ENCODE measurements at places on chromosomes 11 and 22.

DNA sequence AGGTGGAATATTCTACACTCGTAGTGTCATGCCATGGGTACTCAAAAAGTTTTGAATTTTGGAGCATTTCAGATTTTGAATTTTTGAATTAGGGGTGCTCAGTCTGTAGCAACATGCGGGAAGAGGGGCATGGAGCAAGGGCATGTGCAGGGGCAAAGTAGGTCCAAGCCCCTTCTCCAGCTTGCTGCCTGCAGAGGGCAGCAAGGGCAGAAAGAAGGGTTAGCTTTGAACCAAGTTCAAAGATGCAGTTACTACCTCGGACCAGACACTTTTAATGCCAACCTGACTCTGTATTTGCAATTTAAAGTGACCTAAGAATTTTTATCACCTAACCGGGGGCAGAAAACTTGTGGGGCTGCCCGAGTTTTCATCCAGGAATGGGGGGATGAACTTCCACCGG, 68.2 kb downstream of the CD82 start:
- DNase-seq, result no peak

DNA sequence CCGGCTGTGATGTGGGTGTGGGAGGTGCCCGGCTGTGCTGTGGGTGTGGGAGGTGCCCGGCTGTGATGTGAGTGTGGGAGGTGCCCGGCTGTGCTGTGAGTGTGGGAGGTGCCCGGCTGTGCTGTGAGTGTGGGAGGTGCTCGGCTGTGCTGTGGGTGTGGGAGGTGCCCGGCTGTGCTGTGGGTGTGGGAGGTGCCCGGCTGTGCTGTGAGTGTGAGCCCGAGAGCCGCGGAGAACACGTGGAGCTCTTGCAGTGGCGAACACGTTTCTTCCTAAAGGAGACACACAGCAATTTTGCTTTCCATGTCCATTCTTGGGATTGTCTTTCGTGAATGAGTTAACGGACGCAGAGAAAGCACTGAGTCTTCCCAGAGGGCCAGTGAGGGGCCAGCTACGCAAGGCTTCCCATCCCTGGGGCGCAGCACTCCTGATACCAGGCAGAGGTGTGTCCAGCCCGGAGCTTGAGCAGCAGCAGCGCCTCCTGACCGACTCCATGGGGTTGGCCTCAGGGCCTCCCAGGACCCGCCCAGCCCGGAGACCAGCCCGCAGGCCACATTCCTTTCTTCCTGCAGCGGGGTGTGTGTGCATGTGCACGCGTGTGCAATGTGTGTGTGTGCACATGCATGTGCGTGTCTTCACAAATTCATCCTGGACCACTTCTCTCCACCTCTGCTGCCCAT, 245.0 kb upstream of the B3GAT1 start:
- DNase-seq, result no peak

DNA sequence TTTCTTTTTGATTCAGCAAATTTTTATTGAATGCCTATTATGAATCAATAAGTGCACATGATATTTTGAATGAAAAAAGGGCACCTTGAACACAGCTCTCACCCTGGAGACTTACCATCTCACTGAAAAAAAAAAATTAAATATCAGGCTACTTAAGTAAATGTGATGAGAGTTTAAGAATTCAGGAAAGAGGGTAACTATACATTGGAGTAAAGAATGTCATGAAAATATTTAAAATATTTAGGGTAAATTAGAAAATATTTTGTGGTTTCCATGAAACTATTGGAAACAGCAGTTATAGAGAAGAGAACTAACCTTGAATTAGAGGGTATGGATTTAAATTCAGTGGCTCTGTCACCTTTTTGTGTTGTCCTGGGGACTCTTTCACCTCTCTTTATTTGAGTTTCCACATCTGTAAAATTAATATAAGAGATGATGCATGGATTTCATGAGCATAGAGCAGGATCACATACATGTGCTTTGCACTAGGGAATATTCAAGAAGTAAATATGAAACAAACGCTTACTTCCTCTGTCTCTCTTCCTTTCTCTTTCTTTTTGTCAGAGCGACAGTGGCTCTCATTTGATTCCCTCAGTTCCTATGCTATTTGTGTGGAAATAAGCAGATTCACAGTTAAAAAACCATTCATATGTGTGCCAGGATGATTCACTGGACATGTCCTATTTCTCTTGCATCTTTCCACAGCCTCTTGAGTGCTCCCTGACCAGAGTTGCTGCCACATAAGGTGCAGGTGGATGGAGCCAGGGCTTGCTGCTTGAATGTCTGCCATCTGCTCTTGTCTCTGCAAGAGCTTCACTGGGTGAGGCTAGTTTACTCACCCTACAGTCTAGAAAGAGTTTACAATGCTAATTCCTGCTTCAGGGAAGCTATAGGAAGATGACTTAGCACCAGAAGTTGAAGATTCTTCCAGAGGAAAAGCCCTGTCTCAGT, 533.1 kb downstream of the ETS1 start:
- no peak for DNase-seq

- no peak for DNase-seq
These were observed 44.4 kb downstream of the SVIP start for GRCh38 chr11:22785251-22785650.

- DNase-seq, result no peak
These were observed 138.1 kb downstream of the SLC1A2 start for GRCh38 chr11:35281169-35281688.

DNA sequence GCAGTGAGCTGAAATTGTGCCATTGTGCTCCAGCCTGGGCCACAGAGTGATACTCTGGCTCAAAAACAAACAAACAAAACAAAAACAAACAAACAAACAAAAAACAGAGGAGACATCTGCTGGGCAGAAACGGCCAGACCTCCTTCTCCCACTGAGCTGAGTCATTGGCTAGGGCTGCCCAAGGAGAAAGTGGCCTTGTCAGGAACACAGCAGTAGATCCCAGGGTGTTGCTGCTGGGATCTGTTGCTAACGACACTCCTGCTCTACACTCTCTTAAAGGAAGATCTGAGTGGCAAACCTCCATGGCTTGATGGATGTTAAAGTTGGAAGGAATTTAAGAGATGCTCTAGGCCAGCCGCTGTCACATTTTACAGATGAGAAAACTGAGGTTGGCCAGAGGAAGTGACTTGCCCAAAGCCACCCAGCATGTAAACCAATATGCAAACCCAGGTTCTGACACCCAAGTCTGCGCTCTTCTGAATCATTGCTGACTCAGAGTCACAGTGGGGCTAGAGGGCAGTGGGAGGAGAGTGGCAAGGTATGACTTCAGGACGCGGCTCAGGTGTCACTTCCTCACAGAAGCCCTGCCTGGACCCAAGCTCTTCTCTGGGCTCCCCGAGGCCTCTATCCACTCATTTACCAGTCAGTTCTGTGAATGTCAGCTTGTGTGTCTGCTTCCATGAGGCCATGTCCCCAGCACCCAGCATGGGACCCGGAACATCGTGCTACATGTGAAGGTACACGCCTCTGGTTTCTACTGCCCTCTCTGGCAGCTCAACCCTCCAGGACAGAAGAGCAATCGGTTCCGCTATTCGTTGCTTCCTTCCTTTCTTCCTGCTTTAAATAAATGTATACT, 11.3 kb upstream of the GDPD5 start:
- DNase-seq, result peak; percentile 88

DNA sequence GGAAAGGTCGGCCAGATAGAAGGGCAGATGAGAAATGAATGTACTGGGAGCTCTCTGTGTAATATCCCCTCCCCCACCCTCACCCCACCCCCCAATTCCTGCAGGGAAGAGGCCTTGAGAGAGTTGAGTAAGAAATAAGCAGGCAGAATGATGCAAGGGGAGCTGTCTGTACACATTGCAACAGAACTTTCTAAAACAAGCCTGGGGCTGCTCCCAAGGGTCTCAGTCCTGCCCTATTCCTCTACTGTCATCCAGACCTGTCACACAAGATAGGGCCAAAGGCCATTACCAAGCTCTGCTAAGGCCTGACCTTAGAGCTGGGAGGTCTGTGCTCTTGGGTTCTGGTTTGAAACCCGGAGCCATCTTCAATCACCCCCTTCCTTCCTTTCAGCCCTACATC, 5.7 kb upstream of the DGAT2 start:
- no peak for DNase-seq

- DNase-seq, result no peak
These were observed 783 bp upstream of the ANKRD54 start for GRCh38 chr22:37844904-37845329.

DNA sequence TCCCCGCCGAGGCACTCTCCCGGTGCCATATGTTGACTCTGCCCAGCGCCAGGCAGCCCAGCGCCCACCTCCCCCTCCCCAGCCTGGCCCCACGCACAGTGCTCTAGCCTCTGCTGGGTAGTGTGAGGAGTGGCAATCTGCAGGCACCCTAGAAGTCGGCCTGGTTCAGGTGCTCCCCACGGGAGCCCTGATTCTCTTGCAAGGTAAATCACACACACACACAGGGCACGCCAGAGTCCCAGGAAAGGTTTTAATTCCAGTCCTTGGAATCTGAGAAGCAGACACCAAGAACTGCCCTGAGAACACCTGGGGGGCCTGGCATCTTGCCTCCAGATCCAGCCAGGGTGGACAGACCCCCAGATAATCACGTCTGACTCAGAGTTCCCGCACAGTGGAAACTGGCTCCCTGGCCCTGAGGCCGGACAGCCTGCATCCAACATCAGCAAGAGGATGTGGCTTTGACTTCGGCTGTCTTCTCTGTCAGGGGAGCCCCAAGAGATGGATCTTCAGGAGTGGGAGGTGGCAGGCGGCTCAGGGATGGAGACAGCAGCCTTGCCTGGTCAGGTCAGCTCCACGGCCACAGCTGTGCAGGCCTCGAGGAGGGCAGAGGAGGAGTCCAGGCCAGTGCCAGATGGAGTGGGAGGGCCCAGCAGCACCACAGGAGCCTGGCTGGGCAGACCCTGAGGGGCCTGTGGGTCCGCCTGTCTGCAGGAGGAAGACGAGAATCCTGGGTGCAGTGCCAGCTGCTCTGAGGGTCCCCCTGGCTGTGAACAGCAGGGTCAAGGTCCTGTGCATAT, 1.1 kb upstream of the RIN1 start:
- DNase-seq, result no peak

GRCh38 chr11:119181677-119182412, 3.4 kb upstream of the NHERF4 start:
- no peak for DNase-seq

DNA sequence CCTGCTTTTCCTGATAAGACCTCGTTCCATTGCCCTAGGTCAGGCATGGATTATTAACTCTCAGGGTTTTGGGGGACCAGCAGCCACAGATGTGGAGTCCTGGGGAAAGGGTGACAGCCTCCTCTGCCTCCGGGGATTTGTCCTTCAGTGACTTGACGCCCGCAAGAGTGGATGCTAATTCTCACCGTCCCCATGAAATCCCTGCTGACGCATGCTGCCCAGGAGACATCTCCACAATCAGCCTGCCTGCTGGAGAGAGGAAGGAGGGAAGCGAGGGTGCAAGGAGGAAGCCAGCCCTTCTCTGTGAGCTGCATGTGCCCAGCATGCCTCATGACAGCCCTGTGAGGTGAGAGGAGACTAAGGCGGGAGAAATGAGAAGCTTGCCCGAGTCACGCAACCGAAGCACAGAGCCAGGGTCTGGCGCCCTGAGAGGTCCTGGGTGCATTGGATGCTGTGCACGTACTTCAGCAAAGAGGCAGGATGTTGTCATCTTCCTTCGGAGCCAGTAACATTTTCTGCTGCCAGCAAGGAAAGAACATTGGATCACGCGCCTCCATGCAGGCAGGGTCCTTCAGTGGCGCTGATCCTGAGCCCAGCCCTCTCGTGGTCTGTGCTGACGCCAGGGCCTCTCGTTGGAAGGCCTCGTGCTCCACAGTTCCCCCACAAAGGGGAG, 27.3 kb upstream of the KRTAP5-6 start:
- no peak for DNase-seq

- DNase-seq, result no peak
These were observed 151.8 kb upstream of the TIMP3 start for GRCh38 chr22:32649515-32650200.

DNA sequence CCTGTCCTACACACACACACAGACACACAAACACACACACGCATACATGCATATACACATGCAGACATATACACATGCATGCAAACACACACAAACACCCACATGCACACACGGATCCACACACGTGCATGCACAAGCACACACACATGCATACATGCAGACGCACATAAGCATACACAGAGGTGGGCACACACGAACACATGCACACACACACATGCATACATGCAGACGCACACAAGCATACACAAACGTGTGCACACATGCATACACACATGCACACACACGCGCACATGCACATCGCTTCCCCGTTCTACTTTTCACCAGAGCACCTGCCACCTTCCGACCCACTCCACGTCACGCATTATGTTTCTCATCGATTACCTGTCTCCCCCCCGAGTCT, 13.2 kb downstream of the PHF21B start:
- no peak for DNase-seq

DNA sequence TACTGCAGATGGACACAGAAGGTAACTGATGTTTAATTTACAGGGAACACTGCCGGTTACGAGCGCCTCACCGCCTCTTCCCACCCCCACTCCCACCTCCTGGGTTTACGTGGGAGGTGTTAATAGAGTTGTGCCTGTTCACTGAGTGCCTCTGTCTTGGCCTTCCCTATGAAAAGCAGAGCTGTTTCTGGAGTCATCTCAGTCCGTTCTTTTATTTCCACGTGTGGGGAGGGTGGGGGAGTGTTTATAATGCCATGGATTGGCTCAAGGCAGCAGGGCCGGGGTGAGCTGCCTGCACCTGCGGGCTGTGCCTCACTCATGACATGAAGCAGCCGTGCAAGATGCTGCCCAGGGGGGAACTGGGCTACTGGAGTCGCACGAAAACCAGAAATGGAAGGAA, 322.7 kb downstream of the CADM1 start:
- DNase-seq, result no peak

DNA sequence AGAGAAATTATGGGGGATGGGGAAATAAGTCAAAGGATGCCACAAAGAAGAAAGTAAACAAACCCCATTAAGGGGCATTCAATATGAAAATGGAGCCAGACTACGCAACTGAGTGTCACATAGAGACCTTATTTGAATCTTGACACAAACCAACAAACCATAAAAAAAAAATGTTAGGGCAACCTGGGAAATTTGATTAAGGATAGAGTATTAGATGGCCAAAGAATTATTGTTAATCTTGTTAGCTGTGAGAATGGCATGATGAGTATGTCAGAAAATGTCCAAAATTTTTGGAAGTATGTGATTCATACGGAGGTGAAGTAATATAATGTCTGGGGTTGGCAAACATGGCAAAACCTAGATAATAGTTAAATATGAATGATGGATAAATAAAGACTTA, 322.1 kb upstream of the MPPED2 start:
- DNase-seq, result no peak

DNA sequence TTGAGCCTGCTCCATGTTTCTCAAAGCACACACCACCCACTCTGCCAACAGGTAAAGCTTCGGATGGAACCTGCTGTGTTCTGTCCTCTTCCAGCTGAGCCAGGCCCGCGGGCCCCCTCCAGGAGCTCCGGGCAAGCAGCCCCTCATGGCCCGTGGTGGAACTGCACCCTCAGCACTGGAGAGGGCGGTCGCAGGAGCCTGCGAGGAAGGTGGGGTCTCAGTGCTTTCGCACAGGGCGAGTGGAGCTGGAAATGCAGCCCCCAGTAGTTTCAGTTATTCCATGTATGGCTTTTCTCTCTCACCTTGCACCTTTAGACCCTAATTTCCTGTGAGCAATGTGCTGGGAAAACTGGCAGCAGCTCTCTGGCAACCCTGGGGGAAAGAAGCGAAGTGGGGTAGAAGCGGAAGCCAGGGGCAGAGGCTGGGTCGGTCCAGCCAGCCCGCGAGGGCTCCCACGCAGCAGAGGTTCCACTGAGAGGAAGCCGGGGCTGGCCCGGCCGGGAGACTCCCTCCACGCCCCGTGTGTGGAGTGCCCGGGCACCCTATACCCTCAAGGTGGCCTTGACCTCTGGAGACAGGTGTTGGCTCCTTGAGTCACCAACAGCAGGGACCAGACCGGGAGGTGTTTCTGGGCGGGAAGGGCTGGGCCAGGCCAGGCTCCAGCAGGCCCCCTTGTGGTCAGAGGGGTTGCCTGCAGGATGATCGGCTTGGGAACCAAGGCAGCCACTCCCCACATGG, 119.9 kb upstream of the TMEM45B start:
- peak; percentile 68 for DNase-seq

Data from activated CD4-positive, alpha-beta T cell treated with anti-CD3 and anti-CD28 coated beads, Interleukin-2, Interleukin-4, amounts not matched to agents 100 ng/mL and 50 ng/mL, durations not matched to agents 16 hours and 8 hours (primary cell).